ENCODE measurements at places on chromosomes 4 and X.

GRCh38 chr4:7423391-7423790, 11.3 kb downstream of the PSAPL1 start:
- no peak for DNase-seq

DNA sequence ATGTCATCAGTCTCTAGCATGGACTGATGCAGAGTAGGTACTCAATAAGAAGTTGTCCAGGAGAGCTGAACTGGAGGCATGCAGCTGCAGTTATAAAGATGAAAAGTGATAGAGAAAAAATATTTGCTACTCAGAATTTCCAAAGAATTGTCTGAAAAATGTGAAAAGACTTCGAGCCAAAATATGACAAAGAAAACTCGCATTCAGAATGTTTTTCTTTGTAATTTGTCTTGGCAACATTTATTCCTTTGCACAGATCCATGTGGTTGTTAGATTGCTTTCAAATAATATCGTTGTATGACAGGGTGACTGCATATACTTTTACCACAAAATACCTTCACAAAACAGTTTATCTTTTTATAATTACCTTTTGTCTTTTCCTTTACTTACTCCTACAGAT, 128.0 kb upstream of the SLC4A4 start:
- DNase-seq, result peak; percentile 22

- no peak for DNase-seq
Observed at GRCh38 chr4:24807611-24808010, 12.2 kb downstream of the SOD3 start.

GRCh38 chr4:64014647-64015046, 394.6 kb downstream of the TECRL start:
- no peak for DNase-seq

DNA sequence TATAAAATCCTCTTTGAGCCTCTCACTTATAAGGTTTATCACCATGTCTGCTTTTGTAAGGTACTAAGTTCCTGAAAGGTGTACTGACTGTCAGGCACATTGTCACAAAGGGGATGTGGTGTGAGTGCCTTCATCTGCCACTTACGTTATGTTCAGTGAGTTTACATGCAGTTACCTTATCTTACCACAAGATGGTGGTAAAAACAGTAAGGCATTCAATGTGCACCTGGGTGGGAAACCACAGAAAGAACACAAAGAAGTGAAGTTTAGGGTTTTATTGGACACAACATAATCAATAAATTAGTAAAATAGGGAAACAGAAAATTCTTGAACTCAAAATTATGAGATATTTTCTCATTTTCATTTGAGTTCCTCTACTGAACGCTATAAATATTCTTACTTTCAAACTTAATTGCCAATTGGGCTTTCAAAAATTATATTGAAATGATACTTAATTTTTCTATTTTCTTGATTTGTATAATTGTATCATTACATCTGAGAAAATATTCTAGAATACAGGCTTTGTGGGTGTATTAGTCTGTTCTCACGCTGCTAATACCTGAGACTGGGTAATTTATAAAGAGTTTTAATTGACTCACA, 650.8 kb downstream of the PCDH7 start:
- peak; percentile 50 for DNase-seq

DNA sequence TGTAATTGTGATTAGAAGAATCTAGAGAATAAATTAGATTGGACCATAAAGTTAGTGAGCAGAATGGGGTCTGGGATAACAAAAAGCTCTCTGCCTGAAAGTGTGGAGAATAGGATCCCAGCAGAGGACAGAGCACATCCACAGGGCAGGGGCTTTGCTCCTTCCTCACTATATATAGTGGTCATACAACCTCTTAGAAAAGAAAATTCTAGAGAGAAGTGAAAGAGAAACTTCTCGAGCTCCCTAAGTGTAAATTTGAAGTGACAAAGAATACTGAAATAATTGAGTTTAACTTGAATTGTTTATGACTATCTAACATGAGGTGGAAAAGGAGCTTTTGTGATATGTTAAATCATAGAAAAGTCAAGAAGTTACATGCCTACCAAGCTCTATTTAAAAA, 14.9 kb downstream of the ADAM29 start:
- no peak for DNase-seq

DNA sequence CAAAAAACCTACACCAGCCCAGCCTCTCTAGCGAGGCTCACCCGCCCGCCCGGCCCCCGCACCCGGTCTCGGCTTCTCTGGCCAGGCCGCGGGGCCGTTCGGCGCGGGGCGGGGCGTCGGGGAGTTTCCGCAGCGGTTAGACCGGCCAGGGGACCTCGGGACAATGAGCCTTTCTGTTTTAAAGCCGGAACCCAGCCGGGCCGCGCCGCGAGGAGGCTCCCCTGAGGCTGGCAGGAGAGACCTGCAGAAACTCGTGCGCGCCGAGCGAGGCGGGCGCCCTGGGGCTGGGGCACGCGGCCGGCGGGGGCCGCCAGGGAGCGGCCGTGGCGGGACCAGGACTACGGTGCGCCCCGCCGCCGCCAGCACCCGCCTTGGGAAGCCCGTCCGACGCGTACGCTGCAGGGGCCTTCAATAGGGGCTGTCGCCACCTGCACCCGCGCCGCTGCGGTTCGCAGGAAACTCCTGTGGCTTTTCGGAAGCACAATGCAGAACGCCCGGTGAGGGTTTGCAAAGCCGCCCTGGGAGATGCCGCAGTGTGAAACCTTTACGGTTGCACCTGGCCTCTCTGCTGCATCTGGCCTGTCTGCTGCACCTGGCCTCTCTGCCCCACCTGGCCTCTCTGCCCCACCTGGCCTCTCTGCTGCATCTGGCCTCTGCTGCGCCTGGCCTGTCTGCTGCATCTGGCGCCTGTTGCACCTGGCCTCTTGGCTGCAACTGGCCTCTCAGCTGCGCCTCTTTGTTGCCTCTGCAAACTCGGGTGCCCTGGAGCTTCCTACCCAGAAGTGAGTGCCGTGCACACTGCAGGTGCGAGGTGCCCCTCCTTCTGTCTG, 63.9 kb downstream of the TRAPPC11 start:
- peak; percentile 39 for DNase-seq

DNA sequence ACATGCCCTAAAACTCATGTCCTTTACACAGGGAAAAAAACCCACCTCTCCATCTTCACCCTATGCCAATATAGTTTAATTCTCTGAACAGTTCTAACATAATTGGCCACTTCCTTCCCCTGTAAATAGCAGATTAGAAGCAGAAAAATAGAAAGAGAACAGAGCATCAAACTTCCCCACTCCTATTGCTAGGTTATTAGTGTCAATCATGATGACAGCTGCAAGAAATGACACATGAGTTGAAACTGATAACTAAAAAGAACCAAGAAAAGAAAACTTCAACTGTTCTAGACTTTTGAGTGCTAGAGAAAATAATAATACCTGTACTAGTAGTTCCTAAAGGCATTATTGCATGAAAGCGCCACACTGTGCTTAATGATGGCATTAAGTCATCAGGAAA, 284.5 kb upstream of the TRPC5 start:
- DNase-seq, result no peak

DNA sequence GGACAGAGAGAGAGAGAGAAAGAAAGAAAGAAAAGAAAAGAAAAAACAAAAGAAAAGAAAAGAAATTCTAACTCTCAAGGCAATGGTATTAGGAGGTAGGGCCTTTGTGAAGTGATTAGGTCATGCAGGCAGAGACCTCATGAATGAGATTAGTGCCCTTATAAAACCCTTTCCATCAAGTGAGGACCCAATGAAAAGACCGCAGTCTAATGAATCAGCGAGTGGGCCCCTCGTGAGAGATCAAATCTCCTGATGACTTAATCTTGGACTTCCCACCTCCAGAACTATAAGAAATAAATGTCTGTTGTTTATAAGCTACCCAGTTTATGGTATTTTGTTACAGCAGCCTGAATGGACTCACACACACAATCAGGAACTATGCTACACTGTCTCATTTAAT, 16.9 kb downstream of the AASDH start:
- DNase-seq, result no peak

DNA sequence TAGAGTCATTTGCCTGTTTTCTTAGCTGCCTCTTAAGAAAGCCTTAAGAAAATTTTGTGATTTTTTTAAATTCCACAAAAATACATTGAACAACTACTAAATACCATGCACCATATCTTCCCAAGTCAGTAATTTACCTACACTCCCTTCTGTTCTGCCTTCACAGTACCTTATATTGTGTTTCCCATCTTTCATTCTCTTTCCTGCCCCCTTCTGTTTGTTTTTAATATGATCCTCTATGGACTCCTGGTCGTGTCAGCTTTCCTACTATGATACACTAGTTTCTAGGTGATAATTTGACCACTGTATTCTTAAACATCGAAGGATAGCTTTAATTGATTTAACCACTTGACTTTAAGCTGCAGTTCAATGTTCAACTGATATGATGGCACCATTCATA, 297.7 kb upstream of the HAND2 start:
- no peak for DNase-seq

- DNase-seq, result no peak
Observed at GRCh38 chrX:118964252-118964651, 10.2 kb upstream of the LONRF3 start.

GRCh38 chrX:96432647-96433046, 252.0 kb upstream of the DIAPH2 start:
- DNase-seq, result peak; percentile 5

GRCh38 chr4:141347684-141348083, 127.0 kb downstream of the ZNF330 start:
- no peak for DNase-seq

- peak; percentile 41 for DNase-seq
Observed at GRCh38 chr4:7892212-7893019, 47.2 kb downstream of the AFAP1 start.

GRCh38 chrX:69305333-69306062, 140.2 kb upstream of the PJA1 start:
- DNase-seq, result no peak

DNA sequence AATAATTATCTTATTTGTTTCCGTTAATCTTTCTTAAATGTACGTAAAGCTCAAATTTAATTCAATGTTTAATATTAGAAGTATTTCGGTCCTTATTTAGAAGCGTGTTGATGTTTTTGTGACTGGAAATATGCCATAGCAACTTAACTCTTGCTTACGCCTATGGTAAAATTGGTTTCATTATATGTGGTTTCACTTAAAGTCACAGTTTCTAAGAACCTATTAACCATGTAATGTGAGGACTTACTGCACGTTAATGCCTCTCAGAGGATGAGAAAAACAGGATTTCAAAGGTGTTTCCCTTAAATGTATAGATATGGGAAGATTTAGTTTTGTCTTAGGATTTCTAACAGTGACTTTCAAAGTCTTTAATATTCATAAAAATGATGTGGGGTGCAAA, 206.4 kb upstream of the IL15 start:
- no peak for DNase-seq

DNA sequence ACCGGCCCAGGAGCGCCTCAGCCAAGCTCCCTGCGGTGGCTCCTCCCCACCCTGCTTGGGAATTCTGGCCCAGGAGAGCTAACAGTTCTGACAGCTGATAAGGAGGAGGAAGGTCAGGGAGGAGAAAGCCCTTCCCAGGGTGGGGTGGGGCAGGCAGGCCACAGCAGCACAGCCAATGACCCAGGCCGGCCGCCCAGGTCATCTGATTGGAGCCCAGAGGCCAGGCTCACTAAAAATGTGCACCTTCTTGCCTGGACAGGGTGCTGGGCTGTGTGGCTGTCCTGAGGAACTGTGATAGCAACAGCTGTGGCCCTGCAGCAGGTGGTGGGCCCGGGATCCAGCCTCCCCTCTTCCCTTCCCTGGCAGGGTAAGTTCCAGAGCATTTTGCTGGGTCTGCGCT, 17.2 kb upstream of the SH3TC1 start:
- no peak for DNase-seq

GRCh38 chrX:8377041-8377440, 87.6 kb upstream of the VCX3B start:
- DNase-seq, result no peak

- no peak for DNase-seq
Observed at GRCh38 chr4:107578321-107578720, 141.7 kb downstream of the PAPSS1 start.

DNA sequence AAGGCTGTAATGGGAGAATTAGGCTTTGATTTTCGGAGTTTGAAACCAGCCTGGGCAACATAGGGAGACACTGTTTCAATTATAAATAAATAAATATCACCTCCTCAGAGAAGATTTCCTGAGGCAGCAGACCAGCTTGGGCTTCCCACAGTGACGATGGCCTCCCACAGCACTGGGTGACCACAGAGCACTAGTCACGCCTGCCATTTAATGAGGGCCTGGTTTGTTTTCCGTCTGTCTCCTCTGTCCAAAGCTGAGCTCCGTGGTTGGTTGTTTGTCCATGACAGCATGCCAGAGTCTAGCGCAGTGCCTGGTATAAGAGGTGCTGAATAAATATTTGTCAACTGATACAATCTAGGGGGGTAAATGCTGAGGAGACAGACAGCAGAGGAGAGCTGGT, 10.4 kb upstream of the PDGFRA start:
- DNase-seq, result no peak

GRCh38 chrX:45379236-45379635, 178.6 kb upstream of the DIPK2B start:
- no peak for DNase-seq

DNA sequence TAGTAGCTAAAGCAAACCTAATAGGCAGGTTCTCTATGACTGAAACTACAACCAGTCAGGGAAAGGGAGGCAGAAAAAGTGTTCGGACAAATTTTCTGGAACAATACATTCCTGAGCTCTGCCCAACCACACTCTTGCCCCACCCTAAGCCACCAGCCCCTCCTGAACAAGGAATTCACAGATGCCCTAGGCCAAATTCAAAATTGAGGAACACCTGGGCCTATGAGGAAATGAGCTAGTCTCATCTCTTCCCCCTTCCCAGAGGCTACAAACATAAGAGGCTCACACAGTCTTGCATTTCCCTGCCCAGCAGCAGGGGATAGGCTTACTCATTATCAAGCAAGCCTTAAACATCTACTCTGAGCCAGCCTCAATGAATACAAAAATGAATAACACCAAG, 284.7 kb downstream of the ZNF674 start:
- no peak for DNase-seq

GRCh38 chrX:44162964-44163475, 180.5 kb downstream of the EFHC2 start:
- DNase-seq, result no peak

GRCh38 chr4:154435895-154436294, 55.7 kb downstream of the DCHS2 start:
- DNase-seq, result no peak

GRCh38 chrX:146006637-146007036, 189.0 kb downstream of the SLITRK2 start:
- DNase-seq, result no peak

- peak; percentile 5 for DNase-seq
Observed at GRCh38 chrX:138191998-138192397, 519.5 kb downstream of the FGF13 start.

DNA sequence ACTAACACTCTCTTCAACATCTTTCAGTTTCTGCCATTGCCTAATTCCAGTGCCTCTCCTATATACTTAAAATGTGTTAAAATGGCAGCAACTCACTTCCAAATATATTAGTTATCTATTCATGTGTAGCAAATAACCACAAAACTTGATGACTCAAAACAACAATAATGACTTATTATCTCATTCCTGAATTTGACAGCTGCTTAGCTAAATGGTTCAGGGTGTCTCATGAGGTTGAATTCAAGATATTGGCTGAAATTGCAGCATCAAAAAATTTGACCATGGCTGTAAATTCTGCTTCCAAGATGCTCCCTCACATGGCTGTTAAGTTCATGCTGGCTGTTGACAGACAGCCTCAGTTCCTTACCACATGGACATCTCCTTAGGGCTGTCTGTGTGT, 25.3 kb downstream of the PITX2 start:
- no peak for DNase-seq

- DNase-seq, result no peak
Observed at GRCh38 chr4:16726368-16727050, 171.9 kb downstream of the LDB2 start.

All from AG08395 (cell line).